Activated CD4-positive, alpha-beta T cell treated with anti-CD3 and anti-CD28 coated beads, Interleukin-2, amount 10 ng/mL, durations not matched to agents 24 days and 14 days (primary cell): ENCODE measurements at places on chromosomes 13 and 19.

GRCh38 chr13:77784515-77784914 is 87.0 kb downstream of the SLAIN1 start:
- DNase-seq, result no peak

- no peak for DNase-seq
Measured at GRCh38 chr13:37493775-37494174, 104.8 kb downstream of the POSTN start.

DNA sequence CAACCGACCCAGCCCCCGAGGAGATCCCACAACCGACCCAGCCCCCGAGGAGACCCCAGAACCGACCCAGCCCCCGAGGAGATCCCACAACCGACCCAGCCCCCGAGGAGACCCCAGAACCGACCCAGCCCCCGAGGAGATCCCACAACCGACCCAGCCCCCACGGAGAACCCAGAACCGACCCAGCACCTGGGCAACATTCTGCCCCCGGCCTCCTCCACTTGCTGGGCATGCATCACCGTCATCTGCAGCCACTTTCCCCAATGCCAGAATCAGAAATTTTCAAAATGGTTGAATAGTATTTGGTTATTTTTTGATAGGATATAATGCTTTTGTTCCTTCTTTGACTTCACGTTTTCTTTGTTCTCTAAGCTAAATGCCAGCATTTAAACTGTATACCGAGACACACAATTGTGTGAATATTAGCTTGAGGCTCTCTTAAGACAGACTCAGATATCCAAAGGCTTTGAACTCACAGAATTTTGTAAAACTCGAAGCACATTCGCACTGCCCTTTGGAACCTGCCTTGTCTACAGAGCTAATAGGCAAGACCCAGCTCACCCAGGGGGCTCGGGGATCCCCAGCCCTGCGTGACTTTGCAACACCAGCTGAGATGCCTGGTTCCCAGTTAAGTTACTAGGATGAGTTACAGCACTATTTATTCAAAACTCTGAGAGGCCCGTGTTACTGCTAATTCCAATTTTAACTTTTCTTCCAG is 15.5 kb upstream of the RASA3 start:
- DNase-seq, result no peak

- DNase-seq, result no peak
Measured at GRCh38 chr13:111856571-111856970, 210.4 kb upstream of the SOX1 start.

GRCh38 chr13:75263741-75264407 is 218.1 kb downstream of the TBC1D4 start:
- DNase-seq, result no peak

- no peak for DNase-seq
Measured at GRCh38 chr13:30715372-30715756, 20.0 kb upstream of the ALOX5AP start.

DNA sequence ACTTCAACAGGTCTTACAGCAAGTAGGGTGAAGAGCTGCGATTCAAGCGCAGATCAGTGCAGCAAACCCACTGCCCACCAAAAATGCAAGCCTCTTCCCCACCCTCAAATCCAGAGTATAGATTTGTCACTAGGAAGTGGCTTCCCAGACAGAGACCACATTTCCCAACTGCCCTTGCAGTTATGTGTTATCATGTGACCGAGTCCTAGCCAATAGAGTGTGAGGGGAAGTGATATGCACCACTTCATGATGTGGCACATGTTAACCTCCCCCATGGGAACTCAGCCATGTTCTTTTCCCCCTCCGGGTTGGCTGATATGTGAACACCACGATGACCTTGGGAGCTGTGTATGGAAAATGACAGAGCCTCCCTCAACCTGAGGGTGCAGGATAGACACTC is 50.8 kb downstream of the MBD3L2B start:
- no peak for DNase-seq

DNA sequence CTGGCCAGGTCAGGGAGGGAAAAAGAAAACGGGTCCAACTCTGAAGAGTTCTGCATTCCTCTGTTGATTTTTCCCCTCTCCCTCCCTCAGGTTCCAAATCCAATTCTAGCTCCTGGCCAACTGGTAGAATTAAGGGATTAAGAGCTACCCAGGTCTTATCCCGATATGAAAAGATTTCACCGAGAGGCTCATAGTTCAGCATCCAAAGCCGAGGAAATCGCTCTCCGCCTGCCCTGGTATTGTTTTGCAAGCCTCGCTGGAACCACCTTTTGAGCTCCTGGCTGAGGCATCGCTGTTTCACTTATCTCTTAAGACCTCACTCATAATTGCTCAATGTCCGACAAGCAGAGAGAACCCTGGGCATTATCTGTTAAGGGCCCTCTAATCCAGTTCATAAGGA is 180.4 kb downstream of the URI1 start:
- no peak for DNase-seq

DNA sequence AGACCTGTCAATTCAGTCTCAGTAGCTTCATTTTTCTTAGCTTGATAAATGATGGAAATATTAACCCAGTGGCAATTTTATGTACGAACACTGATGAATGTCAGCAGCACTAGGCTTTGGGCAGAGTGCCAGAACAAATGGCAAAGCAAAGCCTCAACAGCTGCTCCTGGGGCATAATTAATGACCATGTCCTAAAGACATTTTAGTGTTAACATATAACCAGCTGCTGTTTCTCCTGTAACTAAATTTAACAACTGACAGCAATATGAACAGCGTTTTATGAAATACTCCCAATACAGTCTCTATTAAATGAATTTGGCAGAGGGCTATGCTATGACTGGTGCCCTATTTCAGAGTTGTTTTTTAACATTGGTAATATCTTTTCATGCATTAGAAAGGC is 47.1 kb downstream of the ZNF568 start:
- DNase-seq, result no peak

- DNase-seq, result no peak
Measured at GRCh38 chr19:33296488-33296971, 5.8 kb downstream of the CEBPA start.
